ENCODE measurements at places on chromosomes 13 and 19.

DNA sequence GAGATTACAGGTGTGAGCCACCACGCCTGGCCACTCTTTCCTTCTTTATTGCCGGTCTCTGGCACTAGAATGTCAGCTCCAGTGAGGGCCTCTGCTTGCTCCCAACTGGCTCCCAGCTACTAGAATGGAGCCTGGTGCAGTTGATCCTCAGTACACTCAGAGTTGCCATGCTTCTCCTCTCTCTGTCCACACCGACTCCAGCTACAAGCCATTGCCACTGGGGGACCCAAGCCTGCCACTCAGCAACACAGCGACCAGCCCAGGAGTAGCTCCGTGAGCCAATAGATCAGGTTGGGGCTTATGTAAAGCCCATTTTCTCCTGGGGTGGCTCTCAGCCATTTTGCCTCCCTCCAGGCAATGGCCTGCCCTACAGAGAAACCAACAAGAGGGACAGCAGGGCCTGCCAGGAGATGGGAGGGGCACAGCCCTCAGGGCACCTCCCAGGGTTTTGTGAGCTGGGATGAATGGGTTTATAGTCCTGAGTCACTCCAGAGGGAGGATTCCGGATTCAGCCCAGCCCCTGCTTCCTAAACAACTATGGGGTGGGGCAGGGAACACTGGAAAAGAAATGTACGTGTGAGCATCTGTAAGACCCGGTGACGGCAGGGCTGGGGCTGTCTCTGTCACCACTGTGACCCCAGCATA is 36.5 kb downstream of the OPA3 start:
- no peak for DNase-seq

- DNase-seq = no peak
Measured at GRCh38 chr13:105838231-105838630, 697.2 kb downstream of the EFNB2 start.

- DNase-seq = peak; percentile 93
Measured at GRCh38 chr19:18417250-18418028, 1.8 kb upstream of the SSBP4 start.

DNA sequence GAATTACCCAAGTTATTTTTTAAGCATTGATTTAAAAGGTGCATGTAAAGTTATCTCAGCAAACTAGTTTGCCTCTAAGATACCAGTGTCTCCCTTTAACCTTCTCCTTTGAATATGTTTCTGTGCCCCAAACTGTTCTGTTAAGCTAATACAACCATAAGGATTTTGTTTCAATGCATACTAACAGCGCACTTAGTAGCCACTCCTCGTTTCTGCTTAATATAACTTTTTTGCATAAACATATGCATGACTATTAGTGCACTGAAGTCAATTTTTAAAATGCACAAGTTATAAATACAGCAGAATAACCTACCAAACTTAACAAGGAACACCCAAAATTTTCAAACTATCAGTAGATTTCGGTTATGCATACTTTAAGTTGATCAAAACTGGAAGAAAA is 79.4 kb downstream of the SERP2 start:
- no peak for DNase-seq

- no peak for DNase-seq
Measured at GRCh38 chr19:262125-262524, 29.1 kb downstream of the PLPP2 start.

GRCh38 chr13:113118261-113119021 is 4.2 kb upstream of the F10 start:
- DNase-seq = peak; percentile 58

- no peak for DNase-seq
Measured at GRCh38 chr19:5103061-5103701, 134.3 kb downstream of the KDM4B start.

GRCh38 chr13:89790696-89791095 is 1556.8 kb upstream of the MIR17HG start:
- no peak for DNase-seq

Measured in left forelimb (tissue), 1 donor.